NCI-H1930 (cell line): ENCODE measurements at places on chromosomes 13 and 19.

- DNase-seq: no peak
Measured at GRCh38 chr13:44280456-44280855, 93.2 kb upstream of the SERP2 start.

- DNase-seq: no peak
Measured at GRCh38 chr19:7260161-7260560, 34.1 kb downstream of the INSR start.

DNA sequence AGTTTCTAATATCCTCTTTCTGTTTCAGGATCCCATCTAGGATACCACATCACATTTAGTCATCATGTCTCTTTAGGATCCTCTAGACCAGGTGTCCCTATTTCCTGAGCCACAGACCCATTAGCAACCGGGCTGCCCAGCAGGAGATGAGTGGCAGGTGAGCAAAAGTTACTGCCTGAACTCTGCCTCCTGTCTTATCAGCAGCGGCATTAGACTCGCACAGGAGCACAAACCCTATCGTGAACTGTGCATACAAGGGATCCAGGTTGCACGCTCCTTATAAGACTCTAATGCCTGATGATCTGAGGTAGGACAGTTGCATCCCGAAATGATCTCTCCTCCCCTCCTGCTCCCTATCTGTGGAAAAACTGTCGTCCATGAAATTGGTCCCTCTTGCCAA is 7.8 kb upstream of the CEBPG start:
- no peak for DNase-seq

- DNase-seq: no peak
Measured at GRCh38 chr13:72284791-72285190, 417.8 kb upstream of the DACH1 start.

- DNase-seq: no peak
Measured at GRCh38 chr13:23510979-23511735, 59.1 kb upstream of the TNFRSF19 start.

GRCh38 chr19:51000981-51001380 is 423 bp downstream of the KLK8 start:
- DNase-seq: no peak

GRCh38 chr13:35393886-35394285 is 82.6 kb downstream of the MAB21L1 start:
- no peak for DNase-seq

- DNase-seq: no peak
Measured at GRCh38 chr19:14840206-14840605, 5.2 kb upstream of the OR7A5 start.

GRCh38 chr13:97627566-97627965 is 193.6 kb downstream of the RAP2A start:
- DNase-seq: no peak
